ENCODE measurements at places on chromosomes 11 and 22.

GRCh38 chr11:38900211-38900610, 2302.2 kb upstream of the RAG2 start:
- no peak for DNase-seq

- DNase-seq, result no peak
Measured at GRCh38 chr11:84969103-84969502, 658.0 kb downstream of the DLG2 start.

- no peak for DNase-seq
Measured at GRCh38 chr11:1499899-1500298, 13.3 kb upstream of the MOB2 start.

GRCh38 chr11:30698425-30698824, 112.3 kb upstream of the MPPED2 start:
- no peak for DNase-seq

DNA sequence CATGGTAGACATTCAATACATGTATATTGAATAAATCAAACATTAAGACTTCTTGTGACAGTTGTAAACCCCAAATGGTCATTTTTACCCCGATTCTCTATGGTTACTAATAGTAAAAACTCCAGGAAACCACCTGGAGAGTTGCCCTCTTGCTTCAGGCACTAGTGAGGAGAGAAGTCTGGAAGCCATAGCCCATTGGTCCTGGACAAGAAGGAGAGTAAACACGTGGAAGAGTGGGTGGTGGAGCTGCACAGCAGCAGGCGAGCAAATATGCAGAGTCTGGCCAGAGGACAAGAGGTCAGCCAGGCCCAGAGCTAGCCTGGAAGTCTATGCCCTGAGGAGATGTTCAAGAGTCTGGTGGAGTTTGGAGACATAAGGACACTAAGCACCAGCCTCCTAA, 17.7 kb downstream of the DCHS1 start:
- no peak for DNase-seq

GRCh38 chr11:31096191-31096805, 273.2 kb downstream of the DCDC1 start:
- no peak for DNase-seq

DNA sequence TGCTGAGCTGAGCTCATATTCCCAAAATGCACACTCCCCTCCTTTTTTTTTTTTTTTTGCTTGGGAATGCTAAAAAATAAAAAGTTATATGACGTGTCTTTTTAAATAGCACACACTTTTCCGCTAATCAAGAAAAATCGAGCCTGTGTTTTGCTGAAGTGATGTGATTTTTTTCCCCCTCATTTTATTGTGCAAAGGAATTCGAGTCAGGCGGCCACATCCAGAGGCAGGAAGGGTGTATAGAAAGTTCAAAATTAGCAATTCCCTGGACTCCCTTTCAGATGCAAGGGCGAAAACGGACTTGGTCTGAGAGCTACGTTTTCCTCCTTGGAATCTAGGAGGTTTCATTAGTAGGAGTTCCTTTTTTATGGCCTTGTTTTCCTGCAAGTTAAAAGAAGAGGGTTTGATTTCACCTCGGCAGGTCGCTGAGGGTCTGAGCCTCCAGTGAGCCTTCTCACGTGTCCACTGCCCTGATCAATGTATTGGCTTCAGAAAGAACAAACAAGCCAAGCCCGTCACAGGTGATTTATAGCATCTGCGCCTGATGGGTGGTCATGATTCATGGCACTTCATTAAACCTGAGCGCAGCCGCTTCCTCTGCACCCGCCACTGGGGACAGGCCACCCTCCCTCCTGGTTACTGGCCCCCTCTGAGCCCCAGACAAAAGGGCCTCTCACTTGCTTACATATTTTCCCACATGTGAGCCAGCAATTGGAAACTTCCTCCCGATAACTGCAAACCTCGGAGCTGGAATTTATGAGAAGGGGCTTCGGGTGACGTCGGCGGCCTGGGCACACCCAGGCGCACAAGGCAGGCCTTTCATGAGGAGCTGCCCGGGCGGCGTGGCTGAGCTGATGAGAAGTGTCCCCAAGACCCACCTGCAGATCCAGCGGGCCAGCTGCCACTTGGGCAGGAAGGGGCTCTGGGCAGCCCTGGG, 64.4 kb upstream of the LINC01488 start:
- no peak for DNase-seq

- no peak for DNase-seq
Measured at GRCh38 chr11:68762481-68762880, 11.2 kb upstream of the TESMIN start.

DNA sequence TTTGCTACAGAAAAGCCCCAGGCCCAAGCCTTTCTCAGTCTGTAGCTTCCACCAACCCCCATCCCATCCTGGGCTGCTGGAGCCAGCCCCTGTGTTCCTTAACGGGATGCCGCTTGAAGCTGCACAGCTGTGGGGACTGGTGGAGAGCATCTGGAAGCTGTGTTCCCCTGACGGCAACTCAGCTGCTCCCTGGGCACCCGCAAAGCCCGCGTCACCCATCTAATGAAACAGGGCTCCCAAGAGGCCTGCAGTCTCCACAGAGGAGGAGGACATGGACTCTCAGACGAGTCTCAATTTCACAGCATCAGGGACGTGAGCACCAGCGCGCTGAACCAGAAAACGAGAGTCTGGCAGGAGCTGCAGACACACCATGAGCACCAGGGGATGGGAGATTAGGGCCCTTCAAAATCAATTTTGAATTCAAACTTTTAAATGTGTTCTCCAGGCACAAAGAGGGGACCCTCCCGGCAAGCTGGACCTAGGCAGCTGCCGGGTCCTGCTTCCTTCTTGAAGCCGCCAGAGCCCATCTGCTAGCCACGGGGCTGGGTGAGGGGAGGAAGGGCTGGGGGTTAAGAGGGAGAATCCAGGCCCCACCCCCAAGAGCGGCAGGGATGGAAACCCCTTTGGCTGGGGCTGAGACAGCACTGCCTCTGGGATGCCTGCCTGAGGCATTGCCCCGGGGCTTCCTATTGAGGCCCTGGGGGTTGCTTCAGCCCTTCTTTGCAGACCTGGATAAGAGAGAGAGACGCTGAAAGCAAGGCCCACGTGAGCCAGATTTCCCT, 21.0 kb downstream of the LMO1 start:
- DNase-seq, result no peak

DNA sequence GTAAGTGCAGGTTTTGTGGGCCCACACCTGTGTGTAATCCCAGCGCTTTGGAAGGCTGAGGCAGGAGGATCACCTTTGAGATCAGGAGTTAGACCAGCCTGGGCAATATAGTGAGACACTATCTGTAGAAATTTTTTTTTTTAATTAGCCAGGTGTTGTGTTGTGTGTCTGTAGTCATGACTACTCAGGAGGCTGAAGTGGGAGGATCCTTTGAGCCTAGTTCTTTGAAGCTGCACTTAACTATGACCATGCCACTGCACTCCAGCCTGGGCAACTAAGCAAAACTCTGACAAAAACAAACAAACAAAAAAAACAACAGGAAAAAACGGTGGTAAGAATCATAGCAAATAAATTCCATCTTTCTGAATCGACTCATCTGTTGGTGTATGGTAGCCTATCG, 268.6 kb upstream of the PDGFD start:
- no peak for DNase-seq

DNA sequence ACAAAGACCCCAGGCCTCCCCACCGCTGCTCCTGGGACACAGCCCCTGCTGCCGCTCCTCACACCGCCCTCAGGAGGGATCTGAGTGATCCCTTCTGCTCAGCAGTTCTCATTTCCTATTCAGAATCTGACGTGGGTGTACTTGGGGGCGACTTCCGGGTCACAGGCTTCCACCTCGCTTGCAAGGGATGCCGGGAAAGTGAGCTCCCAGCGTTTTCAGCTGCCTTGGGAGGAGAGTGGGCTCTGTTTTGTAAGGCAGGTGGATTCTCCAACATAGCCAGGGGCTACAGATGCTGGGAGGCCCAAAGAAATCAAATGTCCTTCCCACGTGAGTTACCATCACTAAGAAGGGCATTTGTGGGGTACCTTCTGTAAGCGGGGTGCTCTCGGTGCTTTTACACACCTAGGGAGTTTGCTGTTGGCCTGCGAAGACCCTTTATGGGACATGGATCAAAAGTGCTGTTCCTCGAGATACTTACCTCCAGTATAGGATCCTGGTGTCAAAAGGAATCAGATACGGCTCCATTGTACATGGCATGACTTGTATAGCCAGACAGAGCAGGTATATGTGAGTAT, 9.7 kb upstream of the LRRC10B start:
- DNase-seq, result no peak

DNA sequence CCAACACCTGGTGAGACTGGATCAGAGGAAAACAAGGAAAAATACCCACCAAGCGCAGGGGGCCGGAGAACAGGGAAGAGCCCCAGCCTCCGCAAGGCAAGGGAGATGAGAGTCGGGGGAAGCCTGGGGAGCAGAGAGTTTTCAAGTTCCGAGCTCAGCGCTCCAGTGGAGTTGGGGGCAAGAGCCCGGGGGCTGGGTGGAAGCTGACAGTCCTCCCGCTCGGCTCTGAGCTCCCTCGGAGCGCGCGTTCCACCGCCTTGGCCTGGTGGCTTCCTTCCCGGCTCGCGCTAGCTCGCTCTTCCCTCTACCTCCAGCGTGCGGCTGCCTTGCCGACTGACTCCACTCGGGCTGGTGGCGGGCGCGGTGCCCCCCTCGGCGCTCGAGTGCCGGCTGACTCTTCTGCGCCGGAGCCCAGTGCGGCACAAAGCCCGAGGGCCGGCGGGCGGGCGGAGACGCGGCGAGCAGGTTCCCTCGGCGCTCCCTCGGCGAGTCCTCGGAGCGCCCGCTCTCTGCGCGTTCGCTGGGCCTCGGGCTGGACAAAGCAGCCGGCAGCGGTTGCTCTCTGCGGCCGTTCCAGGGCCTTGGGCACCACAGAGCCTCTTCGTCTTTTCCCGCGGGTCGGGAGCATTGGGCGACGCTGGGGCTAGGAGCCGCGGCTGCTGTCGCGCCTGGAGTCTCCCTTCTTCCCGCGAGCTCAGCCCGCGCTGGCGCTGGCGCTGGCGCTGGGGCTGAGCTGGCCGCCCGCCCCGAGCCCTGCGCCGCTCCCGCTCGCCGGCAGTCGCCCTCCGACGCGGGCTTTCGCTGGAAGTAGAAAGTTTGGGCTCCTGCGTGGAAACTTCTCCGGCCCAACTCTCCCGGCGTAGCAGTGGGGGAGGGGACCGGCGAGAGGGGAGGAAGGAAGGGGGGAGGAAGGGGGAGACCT, 1.0 kb downstream of the PAX6 start:
- peak; percentile 51 for DNase-seq

- no peak for DNase-seq
Measured at GRCh38 chr22:49768951-49769690, 58.6 kb downstream of the BRD1 start.
